Activated CD4-positive, alpha-beta T cell treated with anti-CD3 and anti-CD28 coated beads, Interleukin-2, amount 10 ng/mL, durations not matched to agents 7 days and 5 days (primary cell): ENCODE measurements at places on chromosomes 11 and 22.

GRCh38 chr11:14538926-14539554 lies 18.9 kb upstream of the PSMA1 start:
- no peak for DNase-seq
- H3K36me3 ChIP-seq = peaks cover 20% of the 10 kb centered on the region
- H3K27ac ChIP-seq = peak overlapping the region; percentile 19
- H3K4me3 ChIP-seq = no peak overlapping the region

- no peak overlapping the region for H3K4me3 ChIP-seq
- no peak for DNase-seq
- H3K27me3 ChIP-seq = peaks cover 3% of the 10 kb centered on the region
- peaks cover 13% of the 10 kb centered on the region for H3K4me1 ChIP-seq
These were observed 16.0 kb downstream of the STARD10 start for GRCh38 chr11:72777755-72778278.

GRCh38 chr11:86955111-86955360 lies 159 bp downstream of the FZD4 start:
- DNase-seq = no peak
- peaks cover 13% of the 10 kb centered on the region for H3K4me1 ChIP-seq
- H3K27me3 ChIP-seq = peaks cover 73% of the 10 kb centered on the region
- H3K4me3 ChIP-seq = no peak overlapping the region
- no peaks in the 10 kb centered on the region for H3K36me3 ChIP-seq

GRCh38 chr11:132999516-132999915 lies 532.8 kb downstream of the OPCML start:
- DNase-seq = no peak
- H3K4me1 ChIP-seq = no peaks in the 10 kb centered on the region
- H3K27me3 ChIP-seq = peaks cover 5% of the 10 kb centered on the region
- no peak overlapping the region for H3K27ac ChIP-seq
- no peaks in the 10 kb centered on the region for H3K36me3 ChIP-seq

- H3K27me3 ChIP-seq = no peaks in the 10 kb centered on the region
- DNase-seq = peak; percentile 43
- H3K4me1 ChIP-seq = peaks cover 40% of the 10 kb centered on the region
These were observed 772 bp downstream of the C22orf15 start for GRCh38 chr22:23763579-23763945.
